ENCODE measurements at places on chromosomes 6 and 20. TPM values are rescaled to one million over a fixed set of nuclear protein-coding genes. Genes with fewer than 3 reads are reported as not detected.

The GUCA1A gene
- total RNA-seq: not detected

The DEFB121 gene
- not detected for total RNA-seq

The GPLD1 gene
- 7.4 TPM for total RNA-seq

The FOXA2 gene
- 4.3 TPM for total RNA-seq

The COL9A1 gene
- not detected for total RNA-seq

The PBOV1 gene
- not detected for total RNA-seq

The NCOA6 gene
- total RNA-seq: 31.9 TPM

The OR2H2 gene
- not detected for total RNA-seq

The HLA-DPB1 gene
- 44.7 TPM for total RNA-seq

The GMPR gene
- 2.9 TPM for total RNA-seq

Data from thyroid gland (tissue), 4 donors.